ENCODE measurements at places on chromosomes 6 and 20. TPM values are rescaled to one million over a fixed set of nuclear protein-coding genes. Genes with fewer than 3 reads are reported as not detected.

DNA sequence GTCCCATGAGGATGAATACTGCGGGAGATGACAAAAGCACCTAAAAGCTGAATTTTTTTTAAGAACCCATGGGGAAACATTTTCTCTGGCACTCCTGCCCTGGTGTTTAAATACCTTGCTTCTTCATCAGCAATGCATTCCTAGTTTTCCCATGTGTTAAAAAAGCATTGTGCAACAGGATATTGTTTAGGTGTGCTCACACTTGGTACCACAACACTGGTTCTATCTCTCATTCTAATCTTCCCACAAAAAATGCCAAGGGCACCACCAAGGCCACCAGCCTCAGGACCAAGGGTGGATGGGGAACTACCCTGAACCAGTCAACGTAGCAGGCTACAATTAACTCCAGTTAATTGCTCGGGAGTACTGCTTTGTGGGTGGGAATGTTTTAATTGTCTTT is 50.9 kb downstream of the ALDH5A1 start:
- peak; percentile 16 for DNase-seq

DNA sequence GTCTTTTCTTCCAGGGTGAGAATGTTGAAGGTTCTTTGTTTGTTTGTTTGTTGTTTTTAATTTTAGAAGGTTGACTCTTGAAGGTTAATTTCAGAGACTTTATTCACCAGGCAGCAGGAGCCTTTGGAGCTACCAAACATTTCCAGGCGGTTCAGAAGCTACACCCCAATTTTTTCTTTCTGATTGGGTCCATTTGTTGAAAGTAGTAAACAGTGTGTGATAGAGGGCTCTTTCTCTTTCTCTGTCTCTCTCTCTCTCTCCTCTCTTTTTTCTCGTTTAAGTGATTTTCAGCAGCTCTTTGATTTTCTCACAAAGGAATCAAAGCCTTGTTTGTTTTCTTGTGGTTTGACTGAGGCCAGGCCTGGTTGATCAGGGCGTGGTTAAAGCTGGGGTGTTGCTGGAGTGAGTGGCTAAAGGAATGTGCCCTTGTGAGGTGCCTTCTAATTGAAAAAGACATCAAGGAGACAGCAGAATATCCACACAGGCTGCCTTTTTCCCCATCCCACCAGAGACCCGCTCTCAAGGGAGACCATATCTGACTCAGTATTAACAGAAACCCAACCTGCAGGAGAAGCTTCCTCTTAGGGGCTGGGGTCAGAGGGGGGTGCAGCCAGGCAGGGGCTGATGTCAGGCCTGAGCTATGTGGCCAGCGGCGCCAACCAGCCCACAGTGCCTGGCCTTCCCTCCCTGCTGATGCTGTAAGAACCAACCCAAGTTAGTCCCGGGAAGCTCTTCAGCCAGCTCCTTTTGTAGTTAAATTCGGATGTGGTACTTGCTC is 40.4 kb upstream of the NAA20 start:
- peak; percentile 94 for DNase-seq

GRCh38 chr20:60060593-60060992 is 102.4 kb downstream of the CDH26 start:
- no peak for DNase-seq

GRCh38 chr6:154403788-154404187 is 47.2 kb upstream of the IPCEF1 start:
- DNase-seq, result peak; percentile 85

DNA sequence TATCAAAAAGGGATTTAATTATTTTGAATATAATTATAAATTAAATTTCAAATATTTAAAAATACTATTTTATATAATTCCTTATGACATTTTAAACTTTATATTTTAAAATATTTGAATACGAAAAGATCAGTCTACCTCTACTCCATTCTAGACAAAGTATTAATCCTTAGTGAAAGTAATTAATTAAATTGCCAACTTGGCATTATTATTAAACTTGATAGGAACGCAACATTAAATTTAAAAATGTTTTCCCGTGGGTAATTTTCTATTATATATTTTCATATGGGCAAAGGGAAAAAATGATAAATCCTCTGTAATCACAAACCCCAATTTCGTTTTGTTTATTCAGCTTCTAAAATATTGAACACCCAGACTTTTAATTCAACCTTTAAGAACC is 8.4 kb upstream of the FHL5 start:
- DNase-seq, result no peak

- DNase-seq, result no peak
Measured at GRCh38 chr20:63794614-63795013, 36.5 kb downstream of the ZBTB46 start.

DNA sequence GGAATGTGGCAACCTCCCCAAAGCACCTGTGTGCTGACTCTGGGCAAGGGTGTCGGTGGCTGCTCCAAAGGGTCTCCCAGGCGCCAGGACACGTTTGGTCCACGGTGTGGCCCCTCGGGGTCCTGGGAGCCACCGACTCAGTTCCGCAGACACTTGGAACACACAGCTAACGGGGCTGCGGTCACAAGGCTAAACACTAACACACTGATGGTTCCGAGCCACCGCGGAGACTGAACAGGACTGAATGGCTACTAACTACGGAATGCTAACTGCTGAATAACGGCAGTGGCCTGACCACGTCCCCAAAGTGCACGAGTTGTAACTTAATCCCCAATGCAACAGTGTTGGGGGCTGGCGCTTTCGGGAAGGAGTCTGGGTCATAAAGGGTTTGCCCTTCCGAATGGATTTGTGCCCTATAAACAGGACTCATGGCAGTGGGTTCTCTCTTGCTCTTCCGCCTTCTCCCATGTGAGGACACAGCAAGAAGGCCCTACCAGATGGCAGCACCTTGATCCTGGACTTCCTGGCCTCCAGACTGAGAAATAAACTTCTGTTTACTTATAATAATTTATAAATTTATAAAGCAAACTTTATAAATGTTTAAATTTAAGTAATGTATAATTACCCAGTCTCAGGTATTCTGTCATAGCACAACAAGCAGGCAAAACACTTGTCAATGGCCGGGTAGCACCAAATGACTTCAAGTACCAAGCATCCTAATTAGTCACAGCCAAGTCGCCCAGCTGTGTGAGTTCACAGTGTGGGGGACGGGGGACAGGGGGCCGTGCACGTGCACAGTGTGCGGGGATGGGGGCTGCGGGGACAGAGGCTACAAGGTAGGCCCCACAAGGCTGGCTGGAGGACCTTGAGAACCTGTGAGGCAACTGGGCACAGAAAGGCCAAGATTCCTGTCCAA is 2.3 kb upstream of the EEF1A2 start:
- DNase-seq, result no peak

DNA sequence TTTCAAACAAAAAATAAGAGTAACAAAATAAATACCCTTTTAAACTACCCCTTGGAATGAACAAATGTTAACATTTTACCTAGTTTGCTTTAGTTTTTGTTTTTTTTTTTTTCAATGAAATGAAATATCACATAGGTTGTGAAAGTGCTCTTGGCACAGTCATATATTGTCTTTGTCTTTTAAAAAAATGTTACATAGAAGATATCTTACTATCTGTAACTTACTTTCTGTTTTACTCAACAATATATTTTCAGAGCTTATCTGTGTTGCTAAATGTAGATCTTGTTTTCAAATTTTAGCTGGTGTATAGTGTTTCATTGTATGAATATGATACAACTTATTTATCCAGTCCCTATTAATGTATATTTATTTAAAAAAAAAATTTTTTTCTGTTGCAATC is 8.6 kb downstream of the CEP57L1 start:
- DNase-seq, result no peak

GRCh38 chr20:57503035-57503658 is 21.8 kb downstream of the CTCFL start:
- DNase-seq, result no peak

GRCh38 chr6:145233955-145234354 is 501.4 kb downstream of the EPM2A start:
- DNase-seq, result no peak

GRCh38 chr20:18904624-18905023 is 91.0 kb downstream of the SCP2D1 start:
- DNase-seq, result no peak

DNA sequence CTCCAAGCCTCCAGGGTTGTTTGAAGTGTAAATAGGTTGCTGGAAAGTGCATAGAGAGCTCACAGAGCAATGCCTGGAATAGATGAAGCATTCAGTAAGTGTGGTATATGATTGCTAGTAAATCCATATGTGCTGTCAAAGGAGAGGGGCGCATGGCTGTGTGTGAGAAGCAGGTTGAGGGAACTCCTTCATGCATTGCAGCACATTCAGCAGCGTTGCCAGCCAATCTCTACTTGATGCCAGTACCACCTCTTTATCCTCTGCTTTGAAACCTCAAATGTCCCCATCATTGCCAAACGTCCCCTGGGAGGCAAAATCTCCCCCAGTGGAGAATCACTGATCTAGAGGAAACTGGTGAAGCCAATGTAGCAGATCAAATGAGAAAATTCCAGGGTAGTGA is 82.7 kb upstream of the RALGAPA2 start:
- no peak for DNase-seq

GRCh38 chr6:11637266-11637665 is 99.7 kb downstream of the TMEM170B start:
- no peak for DNase-seq

GRCh38 chr20:50470264-50470858 is 39.8 kb upstream of the PTPN1 start:
- DNase-seq, result no peak

Gene PTCRA
- not detected for total RNA-seq

Gene SLC22A7
- total RNA-seq, result not detected

Gene LEMD2
- 50.2 TPM for total RNA-seq

Gene IL17F
- not detected for total RNA-seq

All from renal cortical epithelial cell (primary cell).